Activated T-cell treated with anti-CD3 and anti-CD28 coated beads for 4 hours (primary cell): ENCODE measurements at places on chromosomes 16 and 17.

DNA sequence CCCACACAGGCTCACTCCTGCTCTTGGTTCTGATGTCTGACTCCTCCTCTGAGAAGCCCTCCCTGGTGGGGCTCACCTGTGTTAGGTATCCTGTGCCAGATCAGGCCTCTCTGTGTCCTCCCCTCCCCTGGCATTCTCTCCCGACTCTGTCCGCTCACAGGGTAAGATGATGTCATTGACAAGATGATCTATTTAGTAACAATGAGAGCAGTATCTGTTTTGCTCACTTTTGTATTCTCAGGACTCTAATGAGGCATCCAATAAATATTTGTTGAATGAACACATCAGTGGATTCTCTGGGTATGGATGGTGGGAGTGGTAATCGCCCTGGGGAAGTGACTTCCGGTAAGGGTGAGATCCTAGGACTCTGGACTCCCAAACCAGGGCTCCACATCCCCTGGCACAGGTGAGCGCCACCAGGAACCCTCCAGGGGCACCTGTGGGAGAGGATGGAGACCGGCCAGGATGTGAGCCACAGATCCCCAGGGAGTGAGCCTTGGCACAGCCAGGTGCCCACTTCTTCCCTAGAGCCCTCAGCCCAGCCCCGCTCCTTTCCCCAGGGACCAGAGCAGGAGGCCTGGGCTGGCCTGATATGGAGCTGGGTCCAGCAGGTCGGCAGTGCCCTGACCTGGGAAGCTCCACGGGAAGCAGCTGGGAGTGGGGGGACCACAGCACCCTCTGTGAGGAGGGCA, 5.4 kb upstream of the HAP1 start:
- DNase-seq = no peak

DNA sequence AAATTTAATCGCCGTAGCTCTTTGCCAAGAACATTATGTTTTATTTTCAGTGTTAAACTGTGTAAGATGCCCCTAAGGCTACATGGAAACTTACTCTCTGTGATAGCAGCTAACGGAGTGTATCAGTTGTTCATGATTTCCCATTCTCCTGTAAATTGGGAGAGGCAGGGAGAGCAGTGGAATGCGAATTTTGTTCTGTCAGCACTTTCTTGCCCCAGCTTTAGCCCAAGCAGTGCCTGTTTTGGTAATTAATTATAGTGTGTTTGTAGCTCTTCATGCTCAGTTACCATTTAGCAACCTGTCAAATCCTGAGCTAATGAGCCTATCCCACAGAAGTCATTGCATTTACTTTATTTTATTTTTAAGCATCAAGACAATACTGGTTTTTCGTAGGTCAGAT, 475.1 kb upstream of the RBFOX1 start:
- DNase-seq = no peak

GRCh38 chr17:27257031-27257357, 36.9 kb upstream of the WSB1 start:
- no peak for DNase-seq

- no peak for DNase-seq
These were observed 20.0 kb upstream of the RNF135 start for GRCh38 chr17:30950669-30951399.

DNA sequence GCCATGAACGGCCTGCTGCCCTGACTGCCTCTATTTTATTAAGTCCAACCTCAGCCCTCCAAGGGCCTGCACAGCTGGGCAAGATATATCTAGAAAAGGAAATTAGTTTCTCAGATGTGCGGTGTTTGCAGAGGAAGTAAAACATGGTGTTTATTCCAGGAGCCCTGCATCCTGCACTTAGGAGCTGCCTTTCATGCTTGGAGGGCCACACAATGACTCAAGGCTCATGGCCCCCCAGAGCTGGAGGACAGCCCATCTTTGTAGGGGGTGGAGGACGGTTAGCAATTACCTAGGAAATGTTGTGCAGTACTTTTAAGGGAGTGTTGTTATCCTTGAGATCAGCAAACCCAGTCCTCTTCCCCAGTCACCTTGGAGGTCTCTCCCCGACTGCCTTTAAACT, 80.5 kb downstream of the COPRS start:
- DNase-seq = no peak

- peak; percentile 11 for DNase-seq
These were observed 64.2 kb downstream of the SPECC1 start for GRCh38 chr17:20073055-20073979.

GRCh38 chr16:24282141-24282540, 26.0 kb downstream of the CACNG3 start:
- DNase-seq = no peak

DNA sequence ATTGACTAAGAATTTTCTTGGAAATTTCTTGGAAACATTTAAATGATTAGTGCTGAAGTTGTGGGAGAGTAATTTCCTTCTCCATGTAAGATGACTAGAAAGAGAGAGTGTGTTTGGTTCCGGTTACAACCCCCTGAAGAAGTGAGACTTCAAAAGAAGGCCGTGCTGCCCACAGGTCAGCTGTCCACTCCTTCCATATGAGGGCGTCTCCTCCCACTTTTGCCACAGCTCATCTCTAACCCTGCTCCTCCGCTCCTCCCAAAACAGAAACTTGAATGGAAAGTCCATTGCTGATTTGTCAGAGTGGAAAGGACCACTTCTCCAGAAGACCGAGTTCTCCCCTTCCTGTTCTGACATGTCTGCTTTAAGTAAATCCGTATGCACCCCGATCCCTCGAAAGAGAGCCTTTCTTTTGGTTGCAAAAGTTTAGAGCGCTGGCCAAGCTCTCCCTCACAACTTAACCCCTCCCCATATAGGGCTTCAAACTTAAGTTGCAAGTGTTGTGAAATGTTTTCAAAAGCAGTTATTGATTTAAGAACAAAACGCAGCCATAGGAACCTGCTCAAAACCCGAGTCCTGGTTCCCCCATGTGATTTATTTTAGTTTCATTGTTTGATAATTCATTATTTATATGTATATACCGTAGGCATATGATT, 129.5 kb downstream of the SOCS1 start:
- no peak for DNase-seq

- no peak for DNase-seq
These were observed 59.2 kb downstream of the BANP start for GRCh38 chr16:88010343-88010967.

- no peak for DNase-seq
These were observed 3.0 kb downstream of the PRR29 start for GRCh38 chr17:64001091-64001579.

- no peak for DNase-seq
These were observed 22.7 kb downstream of the ZNF469 start for GRCh38 chr16:88405216-88406060.

GRCh38 chr16:68526782-68527145, 12.3 kb upstream of the ZFP90 start:
- DNase-seq = no peak

DNA sequence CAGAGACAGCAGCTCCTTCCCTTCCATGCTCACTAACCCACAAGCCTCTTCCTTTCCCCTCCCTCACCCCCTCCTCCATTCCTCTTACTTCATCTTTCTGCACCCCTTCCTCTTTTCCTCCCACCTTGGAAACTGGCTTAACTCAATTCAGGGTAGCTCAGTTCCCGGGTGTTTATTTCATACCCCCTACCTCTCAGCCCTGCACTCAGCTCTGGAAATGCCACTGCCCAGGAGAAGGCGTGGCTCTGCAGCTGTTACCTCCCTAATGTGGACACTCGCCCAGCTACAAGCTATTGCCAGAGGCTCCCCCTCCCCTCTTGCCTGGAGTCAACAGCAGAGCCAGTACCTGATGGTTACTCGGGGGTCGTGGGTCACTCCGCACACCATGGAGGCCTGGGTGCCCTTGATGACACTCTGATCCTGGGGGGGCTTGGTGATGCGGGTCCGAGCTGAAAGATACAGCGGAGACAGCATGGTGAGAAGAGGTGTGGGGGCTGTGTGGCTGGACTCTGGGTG, 118.4 kb upstream of the CDC42EP4 start:
- no peak for DNase-seq

DNA sequence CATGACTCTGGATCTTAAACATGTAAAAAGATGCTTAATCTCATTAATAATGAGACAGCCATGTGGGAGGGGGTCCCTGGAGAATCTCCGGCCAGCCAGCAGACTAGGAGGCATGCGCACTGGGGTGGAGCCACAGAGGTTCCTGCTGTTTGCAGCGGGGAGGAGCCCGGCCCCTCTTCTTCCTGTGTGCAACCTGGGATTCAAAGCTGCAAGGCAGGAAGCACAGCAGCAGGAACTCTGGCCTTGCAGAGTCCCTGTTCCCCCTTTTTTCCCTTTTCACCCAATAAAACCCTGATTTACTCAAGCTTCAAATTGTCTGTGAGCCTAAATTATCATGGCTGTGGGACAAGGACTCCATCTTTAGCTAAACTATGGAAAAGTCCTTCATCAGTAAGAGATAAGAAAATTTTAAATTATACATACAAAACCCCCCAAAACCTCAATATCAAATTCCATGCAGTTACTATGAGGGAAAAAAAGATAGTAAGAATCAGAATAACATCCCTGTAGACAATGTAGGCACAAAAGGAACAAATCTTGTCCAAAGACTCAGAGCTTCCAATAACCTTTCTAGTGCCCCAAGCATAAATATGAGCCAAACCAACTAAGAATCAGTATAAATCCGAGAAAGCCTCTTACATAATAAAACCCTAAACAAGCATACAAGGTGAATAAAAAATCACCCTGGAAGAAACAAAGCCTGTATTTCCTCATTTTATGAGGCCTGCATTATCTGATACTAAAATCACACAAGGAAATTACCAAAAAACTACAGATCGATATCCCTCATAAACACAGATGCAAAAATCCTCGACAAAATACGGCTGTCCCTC, 12.1 kb downstream of the CFDP1 start:
- no peak for DNase-seq

DNA sequence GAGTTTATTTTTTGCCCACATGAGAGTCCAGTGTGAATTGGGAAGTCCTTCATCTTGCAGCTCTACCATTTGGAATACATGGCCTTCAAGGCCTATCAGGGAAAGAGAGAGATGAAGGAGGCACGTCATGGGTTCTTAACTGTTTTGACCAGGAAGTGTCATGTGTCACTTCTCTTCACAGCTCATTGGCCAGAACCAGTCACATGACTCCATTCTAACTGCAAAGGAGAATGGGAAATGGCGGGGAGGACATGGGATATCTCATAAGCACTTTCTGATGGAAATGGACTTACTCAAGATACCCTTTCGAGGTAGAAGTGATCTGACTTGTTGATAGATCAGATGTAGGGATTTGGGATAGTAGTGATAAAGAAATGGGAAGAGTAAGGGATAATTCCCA, 57.9 kb upstream of the CES5A start:
- DNase-seq = no peak

GRCh38 chr17:14209215-14209614, 27.4 kb downstream of the CDRT15 start:
- no peak for DNase-seq

- DNase-seq = no peak
These were observed 22.1 kb downstream of the VAC14 start for GRCh38 chr16:70778901-70779309.

GRCh38 chr17:66706851-66707450, 128.0 kb upstream of the CACNG5 start:
- DNase-seq = no peak

DNA sequence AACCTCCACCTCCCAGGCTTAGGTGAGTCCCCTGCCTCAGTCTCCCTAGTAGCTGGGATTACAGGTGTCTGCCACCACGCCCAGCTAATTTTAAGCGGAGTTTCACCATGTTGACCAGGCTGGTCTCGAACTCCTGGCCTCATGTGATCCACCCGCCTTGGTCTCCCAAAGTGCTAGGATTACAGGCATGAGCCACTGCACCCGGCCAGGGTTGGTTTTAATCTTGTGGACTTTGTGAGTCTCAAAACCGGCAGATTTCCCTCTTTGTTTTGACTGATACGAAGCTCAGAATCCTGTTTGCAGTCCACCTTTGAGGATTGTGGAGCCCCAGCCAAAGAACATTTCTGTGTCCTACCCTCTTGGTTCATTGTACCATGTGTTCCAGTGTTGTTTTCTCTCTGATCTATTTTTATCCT, 16.4 kb upstream of the CPSF4L start:
- DNase-seq = no peak

DNA sequence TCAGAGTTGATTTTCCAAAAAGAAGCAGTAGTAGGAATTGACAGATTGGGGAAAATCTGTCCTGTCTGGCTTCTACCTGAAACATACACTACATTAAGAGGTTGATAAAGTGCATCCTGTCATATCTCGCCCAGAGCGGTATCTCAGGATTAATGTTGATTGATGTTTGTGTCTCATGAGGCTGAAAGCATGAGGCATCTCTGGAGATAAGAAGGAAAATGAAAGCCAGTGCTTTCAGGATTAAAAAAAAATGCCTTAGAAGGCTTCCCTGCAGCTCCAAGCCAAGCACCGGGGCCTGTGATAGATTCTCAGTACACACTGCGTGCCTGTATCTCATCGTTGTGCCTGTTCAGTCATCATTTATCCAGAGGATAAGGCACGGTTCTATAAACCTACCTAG, 26.4 kb upstream of the CD300E start:
- DNase-seq = no peak

DNA sequence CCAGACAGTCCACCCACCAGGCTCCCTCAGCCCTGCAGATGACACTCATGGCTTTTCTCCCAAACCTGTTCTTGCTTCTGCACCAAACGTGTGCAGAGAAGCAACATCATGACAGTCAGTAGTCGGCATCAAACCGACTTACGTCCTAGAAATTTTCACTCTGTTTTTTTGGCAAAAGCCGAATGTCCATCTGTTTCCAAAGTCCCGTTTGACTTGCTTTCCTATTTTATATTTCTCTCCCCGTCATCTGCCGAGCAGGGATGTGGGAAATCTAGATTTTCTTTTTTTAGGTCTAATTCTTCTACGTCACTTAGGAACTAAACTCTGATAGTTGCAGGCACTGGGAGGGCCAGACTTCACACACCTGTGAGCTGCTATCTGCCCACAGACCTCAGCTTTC, 104.9 kb downstream of the RMI2 start:
- DNase-seq = no peak

DNA sequence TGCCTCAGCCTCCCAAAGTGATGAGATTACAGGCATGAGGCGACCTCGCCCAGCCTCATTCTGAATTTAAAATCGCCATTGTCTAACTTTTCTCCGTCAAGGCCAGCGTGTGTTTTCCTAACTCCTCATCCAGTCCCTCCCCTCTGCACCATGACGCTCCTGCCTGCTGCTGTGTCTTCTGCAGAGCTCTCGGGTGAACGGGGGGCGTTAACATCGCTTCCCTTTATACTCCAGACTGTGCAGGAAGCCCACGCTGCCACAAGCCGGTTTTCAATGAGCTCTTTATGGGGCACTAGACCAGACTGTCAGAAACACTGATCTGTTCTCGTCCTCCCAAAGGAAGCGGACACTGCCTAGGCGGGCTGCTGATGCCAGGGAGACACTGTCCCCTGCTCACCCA, 13.2 kb downstream of the AANAT start:
- no peak for DNase-seq

- no peak for DNase-seq
These were observed 765.6 kb downstream of the CDH11 start for GRCh38 chr16:64356267-64356666.

- DNase-seq = peak; percentile 10
These were observed 13.9 kb downstream of the RECQL5 start for GRCh38 chr17:75652934-75653549.

GRCh38 chr16:81610144-81610842, 165.7 kb downstream of the CMIP start:
- no peak for DNase-seq
